Peyer's patch (tissue), 4 donors: ENCODE measurements at places on chromosomes 5 and 9. TPM values are rescaled to one million over a fixed set of nuclear protein-coding genes. Genes with fewer than 3 reads are reported as not detected.

Gene LAMC3
- total RNA-seq, result 4.1 TPM

Gene C1QTNF3
- 33.0 TPM for total RNA-seq

Gene OR1J2
- not detected for total RNA-seq

Gene ARSK
- 2.4 TPM for total RNA-seq

Gene GFI1B
- 0.88 TPM for total RNA-seq

Gene C5orf58
- not detected for total RNA-seq

Gene ANXA2R
- total RNA-seq, result 5.1 TPM

- no peaks in the 10 kb centered on the region for H3K27me3 ChIP-seq
- no peak for DNase-seq
- H3K4me1 ChIP-seq, result peaks cover 12% of the 10 kb centered on the region
- H3K27ac ChIP-seq, result no peak overlapping the region
- no peaks in the 10 kb centered on the region for H3K36me3 ChIP-seq
Observed at GRCh38 chr9:137531099-137531765, 19.0 kb downstream of the PNPLA7 start.

GRCh38 chr9:468766-469426, 254.2 kb downstream of the DOCK8 start:
- DNase-seq, result no peak
- no peaks in the 10 kb centered on the region for H3K36me3 ChIP-seq
- H3K4me1 ChIP-seq, result no peaks in the 10 kb centered on the region
- no peaks in the 10 kb centered on the region for H3K27me3 ChIP-seq
- peak overlapping the region; percentile 83 for H3K27ac ChIP-seq

DNA sequence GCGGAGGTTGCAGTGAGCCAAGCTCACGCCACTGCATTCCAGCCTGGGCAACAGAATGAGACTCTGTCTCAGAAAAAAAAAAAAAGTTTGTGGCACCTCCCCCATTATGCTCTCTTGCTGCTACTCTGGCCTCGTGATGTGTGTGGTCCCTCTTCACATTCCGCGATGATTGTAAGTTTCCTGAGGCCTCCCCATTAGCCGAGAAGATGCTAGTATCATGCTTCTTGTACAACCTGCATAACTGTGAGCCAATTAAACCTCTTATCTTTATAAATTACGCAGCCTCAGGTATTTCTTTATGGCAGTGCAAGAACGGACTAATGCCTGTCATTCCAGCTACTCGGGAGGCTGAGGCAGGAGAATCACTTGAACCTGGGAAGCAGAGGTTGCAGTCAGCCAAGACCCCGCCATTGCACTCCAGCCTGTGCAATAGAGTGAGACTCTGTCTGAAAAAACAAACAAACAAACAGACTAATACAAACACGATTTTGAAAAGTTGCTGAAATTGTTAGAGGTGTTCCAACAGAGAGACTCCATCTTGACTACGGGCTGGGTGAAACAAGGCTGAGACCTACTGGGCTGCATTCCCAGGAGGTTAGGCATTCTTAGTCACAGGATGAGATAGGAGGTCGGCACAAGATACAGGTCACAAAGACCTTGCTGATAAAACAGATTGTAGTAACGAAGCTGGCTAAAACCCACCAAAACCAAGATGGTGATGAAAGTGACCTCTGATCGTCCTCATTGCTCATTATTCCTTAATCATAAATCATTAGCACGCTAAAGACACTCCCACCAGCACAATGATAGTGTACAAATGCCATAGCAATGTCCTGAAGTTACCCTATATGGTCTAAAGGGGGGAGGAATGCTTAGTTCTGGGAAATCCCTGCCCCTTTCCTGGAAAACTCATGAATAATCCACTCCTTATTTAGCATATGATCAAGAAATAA, 8.3 kb upstream of the AFF4 start:
- no peak overlapping the region for H3K4me3 ChIP-seq

- no peak for DNase-seq
- no peak overlapping the region for H3K27ac ChIP-seq
- no peaks in the 10 kb centered on the region for H3K36me3 ChIP-seq
- H3K4me3 ChIP-seq, result no peak overlapping the region
Observed at GRCh38 chr5:78289911-78290310, 4.6 kb downstream of the AP3B1 start.
